Right cardiac atrium (tissue), 5 donors: ENCODE measurements at places on chromosomes 7 and 10.

GRCh38 chr7:150823043-150823442, 22.5 kb downstream of the TMEM176A start:
- DNase-seq: no peak

DNA sequence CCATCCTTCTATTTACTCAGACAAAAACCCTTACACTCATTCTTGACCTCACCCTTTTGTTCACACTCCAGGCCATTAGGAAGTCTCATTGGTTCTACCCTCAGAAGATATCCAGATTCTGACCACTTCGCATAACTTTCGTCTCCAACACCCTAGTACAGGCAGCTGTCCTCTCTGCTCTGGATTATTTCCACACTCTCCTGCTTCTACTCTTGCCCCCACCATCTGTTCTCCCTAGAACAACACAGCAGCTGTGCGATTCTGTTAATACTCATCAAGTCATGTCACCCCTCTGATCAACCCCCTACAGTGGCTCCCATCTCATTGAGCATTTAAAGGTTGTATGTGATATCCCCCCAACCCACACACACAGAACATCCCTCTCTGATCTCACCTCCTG, 15.5 kb upstream of the TRIL start:
- DNase-seq: no peak

DNA sequence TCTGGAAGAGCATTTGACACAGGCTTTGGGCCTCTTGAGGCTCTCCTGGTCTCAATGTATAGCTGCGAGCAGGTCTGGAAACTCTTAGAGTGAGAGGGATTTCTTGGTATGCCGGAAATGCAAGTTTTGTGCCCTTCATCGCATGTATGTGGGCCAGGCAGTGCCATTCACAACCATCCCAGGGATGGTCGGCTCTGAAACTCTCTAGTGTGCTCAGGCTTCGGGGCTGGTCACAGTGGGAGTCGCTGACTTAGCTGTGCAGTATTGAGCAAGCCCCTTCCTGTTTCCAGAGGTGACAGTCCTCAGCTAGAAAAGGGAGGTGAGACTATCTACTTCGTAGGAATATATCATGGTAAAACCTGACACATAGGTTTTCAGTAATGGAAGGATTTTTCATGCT, 2.0 kb upstream of the AOAH start:
- no peak for DNase-seq

DNA sequence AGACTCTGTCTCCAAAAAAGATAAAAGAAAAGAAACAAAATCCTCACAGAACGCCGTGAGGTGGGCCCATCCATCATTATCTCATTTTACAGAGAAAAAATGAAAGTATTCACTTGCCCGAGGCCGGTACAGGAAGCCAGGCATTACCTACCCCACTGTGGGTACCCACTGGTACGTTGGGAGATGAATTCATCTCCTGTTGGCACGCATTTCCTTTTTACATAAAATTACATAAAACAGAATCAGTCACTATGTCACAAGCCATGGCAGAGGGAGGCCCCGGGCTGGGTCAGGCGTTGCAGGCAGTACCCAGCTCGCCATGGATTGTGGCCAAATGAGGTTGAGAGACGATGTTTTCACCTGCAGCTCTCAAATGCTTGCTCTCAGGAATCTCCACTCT, 38.6 kb upstream of the TNRC18 start:
- no peak for DNase-seq

DNA sequence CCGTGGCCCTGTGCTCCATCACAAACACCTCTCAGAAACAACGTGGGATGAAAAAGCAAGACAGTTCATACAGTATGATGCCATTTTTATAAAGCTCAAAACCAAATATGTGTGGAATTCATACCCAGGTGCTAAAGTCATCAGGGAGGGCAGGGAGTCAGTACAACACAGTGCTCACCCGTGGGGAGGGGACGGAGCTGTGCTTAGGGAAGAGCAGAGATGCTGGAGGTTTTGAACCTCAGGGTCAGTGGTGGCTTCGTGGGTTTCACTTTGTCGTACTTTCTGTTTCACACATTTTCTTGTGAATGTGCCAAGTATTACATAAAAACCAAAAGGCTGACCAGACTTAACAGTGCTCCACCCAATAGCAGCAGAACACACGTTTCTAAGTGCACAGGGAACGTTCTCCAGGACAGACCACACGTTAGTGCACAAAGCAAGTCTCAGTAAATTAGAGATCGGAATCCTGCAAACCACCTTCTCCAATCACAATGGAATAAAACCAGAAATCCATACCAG, 21.2 kb downstream of the ZMIZ2 start:
- DNase-seq: no peak

DNA sequence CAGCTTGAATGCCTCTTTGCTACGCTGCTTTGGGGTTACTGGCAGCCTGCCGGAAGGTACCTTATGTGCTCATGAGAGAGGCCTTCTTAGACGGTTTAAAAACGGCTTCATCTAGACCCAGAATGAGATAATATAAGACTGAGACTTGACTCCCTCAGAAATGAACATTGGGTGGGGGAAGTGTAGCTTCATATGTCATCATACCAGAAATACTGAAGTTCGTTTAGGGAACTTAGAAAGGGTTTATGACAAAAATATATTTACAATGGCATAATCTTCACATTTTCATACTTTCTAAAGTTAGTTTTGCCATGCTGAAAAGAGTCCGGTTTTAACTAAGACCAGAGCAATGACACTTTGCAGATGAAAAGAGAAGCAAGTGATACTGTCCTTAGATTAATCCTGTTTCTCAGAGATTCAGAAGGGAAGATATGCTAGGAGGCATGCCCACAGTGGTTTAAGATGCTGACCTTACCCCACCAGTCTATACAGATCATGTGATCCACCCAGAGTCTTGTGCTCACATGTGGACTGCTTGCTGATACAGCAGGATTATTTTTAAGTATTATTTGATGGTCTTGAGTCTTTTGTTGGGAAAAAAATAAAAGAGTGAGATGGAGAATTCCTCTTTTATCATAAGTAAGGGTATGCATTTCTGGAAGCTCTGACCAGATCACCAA, 40.8 kb upstream of the HGF start:
- no peak for DNase-seq

GRCh38 chr7:80918399-80918798, 452 bp downstream of the SEMA3C start:
- DNase-seq: no peak

GRCh38 chr7:111413739-111414138, 148.6 kb downstream of the IMMP2L start:
- DNase-seq: no peak

- no peak for DNase-seq
Observed at GRCh38 chr10:35089611-35090161, 455 bp downstream of the CUL2 start.

- DNase-seq: no peak
Observed at GRCh38 chr7:110835849-110836248, 255.1 kb upstream of the LRRN3 start.
